ENCODE measurements at places on chromosomes 3 and 15.

DNA sequence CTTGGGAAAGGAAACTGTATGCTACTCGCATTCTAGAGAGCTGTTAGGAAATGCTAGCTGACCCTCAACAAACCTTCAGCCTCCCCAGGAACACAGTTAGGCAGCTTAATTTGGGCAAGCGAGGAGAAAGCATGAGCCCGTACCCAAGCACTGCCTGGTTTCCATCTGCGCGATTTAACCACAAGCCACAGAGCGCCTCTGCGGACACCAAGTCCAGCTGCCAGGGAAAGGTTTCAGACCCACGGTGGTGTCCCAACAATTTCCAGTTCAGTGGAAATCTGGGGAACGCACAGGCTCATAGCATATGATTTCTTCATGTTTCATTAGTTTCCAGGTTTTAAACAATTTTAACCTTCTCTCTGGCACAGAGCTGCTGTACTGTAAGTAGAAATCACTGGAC is 617.6 kb downstream of the FHIT start:
- no peak for DNase-seq

GRCh38 chr3:53795789-53796560 is 50.2 kb downstream of the CHDH start:
- DNase-seq: no peak

DNA sequence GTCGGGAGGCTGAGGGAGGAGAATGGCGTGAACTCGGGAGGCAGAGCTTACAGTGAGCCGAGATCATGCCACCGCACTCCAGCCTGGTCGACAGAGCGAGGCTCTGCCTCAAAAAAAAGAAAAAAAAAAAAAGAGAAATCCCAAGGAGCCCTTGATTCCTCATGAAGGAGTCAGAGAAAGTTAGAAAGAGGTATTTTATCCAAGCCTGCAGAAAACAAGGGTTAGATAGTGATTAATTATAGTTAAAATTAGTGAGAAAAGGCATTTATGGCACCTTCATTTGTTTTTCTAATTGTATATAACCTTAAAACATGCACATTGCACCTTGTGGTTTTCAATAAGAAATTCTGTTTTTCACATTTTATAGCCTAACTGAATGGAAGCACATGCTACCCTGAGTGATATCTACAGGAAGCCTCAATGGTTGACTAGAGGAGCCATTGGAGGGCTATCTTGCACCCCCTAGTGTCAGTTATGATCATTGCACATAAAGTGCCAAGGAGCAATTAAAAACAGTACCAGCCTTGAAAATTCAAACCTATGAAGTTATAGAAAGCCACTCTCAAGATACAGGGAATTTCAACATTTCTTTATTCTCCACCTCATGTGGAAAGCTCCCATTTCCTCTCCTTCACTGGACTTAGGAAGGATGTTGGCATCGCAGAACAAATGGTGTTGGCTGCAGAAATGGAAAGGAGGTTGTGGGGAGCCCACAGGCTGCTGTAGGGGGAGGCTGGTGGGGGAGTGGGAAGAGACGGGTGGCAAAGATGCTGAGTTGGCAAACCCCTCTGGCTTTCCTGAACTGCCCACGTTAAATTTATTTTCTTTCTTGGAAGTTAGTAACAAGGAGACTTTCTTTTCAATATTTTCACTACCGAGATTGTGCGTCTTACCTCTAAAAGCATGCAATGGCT is 48.5 kb downstream of the ITGA11 start:
- DNase-seq: no peak

DNA sequence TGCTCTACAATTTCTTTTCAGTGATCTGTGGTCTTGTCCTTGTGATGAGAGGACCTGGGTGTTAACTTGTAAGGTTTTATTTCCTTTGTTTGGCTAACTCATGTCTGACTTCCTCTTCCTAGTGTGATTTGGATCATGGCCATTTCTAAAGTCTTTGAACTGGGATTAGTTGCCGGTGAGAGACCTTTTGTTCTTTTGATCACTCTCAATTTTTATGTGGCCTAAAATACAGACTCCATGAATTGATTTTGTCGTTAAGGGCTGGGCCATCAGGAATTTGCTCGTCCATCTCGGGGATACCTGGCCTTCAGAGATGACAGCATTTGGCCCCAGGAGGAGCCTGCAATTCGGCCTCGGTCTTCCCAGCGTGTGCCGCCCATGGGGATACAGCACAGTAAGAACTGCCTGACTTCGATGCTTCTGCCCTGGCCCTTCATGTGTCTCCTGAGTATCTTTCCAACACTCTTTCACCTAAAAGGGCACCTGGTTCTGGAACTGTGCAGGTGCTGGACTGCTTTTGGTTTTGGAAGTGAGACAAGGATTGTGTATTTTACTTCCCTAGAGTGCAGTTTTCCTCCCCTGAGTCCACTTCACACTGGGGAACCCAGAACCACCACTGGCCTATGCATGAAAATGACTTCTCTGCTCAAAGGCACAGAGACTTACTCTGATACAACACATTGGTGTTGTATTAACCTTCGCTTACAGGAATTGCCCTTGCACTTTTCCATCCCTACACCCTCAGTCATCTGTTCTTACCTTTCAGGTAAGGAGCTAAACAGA is 13.1 kb upstream of the LRRC2 start:
- DNase-seq: no peak

DNA sequence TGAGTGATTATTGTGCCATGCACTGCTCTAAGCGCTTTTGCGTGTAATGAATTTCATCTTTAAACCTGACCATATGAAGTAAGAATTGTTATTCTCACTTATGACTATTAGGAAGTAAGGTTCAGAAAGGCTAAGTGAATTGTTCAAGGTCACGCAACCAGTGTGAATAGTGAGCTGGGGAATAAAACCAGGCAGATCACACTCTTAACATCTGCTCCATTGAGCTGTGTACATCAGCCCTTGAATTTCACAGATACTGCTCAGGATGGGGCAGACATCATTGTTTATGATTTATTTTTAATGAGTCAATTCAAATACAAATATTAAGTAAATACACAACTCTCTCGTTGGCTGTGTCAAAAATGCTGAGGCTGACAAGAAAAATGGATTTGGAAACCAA is 184.5 kb downstream of the FNDC3B start:
- DNase-seq: no peak

DNA sequence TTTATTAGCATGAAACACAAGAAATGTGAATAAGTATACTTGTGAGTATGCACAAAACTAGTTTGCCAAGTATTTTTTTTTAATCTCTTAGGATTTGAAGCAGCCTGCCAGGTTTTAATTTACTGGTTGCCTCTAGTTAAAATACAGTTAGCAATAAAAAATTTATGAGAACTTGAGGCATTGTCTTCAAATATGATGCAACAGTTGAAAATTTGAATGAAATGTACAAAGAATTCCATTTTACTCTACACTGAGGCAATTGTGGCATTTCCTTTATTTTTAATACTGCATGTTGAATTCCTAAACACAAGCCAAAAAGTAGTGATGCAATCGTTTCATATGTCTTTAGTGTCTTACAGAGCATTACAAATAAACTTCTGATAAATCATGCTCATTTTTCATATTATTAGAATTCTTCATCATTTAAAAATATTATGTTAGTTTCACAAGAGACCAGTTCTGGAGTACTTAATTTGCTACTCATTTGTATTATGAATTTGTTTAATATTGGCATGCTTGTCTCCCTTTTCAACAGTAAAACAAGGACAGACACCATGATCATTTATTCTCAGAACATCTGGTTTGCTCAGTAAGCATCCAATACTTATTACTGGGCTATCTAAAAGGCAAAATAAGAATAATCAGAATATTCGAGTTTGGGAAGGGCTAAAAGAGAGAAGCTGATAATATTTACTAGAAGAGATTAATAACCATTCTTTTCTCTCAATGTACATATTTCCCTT is 124.8 kb upstream of the PTX3 start:
- DNase-seq: peak; percentile 67

- no peak for DNase-seq
These were observed 41.0 kb upstream of the GP5 start for GRCh38 chr3:194439881-194440550.

DNA sequence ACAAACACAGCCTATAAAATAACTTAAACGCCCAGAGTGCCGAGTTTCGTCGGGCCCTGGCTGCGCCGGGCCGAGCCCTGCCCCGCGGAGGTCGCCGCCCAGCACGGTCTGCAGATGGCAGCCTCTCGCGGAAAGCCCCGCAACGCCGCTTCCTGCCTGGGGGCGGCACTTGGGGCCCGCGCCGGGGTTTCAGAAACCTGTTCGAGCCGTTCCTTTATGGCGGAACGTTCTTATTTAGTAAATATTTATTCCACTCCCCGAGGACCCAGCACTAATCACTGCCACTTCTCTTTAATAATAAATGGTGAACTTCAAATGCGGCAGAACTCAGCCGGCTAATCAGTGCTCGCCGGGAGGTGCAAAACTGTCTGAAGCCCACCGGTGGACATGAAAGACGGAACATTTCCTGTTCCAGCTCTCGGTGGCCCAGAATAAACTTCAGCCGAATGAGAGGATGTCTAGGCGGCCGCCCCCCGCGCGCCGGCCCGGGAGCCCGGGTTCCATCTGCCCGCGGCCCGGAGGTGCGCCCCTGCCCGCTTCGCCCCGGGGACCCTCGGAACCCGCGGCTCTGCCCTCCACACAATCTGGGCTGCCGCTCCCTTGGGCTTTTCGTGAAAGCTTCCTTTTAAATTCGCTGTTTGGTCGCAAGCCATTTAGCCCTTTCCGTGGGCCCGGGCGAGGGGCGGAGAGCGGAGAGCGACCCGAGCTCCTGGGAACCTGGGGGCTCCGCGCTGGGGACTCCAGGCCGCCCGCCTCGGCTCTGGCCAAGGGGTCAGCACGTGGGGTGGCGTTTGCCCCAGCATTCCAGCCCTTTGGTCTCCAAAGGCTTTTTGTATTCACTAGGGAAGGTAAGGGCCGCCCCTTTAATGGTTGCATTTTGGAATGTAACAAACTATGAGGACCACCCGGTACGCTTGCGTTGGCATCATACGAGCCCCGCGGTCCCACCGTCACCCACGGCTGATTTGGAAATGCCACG is 110.8 kb upstream of the ATP11B start:
- peak; percentile 2 for DNase-seq

- no peak for DNase-seq
These were observed 6.1 kb upstream of the ZSCAN2 start for GRCh38 chr15:84594617-84595290.
